Activated CD4-positive, CD25-positive, alpha-beta regulatory T cell (primary cell): ENCODE measurements at places on chromosomes 1 and 21.

DNA sequence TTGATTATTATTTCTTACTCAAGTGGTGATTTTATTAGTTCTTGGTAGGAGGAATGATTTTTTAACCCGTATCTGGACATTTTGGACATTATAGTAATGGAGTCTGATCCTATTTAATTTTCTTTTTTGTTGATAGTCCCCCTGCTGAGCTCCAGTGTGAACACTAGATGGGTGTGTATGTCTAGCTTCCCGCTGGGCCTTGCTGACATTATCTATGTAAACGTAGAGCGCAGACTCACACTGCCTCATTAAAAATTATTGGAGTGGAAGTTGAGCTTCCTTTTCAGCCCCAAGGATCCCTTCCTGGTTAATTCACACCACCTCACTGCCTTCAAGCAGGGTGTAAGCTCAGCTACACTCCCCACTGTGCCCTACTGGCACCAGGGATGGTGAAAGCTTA is 467.6 kb upstream of the PKN2 start:
- no peak for DNase-seq

- DNase-seq = no peak
Measured at GRCh38 chr1:39317910-39318633, 113.6 kb downstream of the MACF1 start.

DNA sequence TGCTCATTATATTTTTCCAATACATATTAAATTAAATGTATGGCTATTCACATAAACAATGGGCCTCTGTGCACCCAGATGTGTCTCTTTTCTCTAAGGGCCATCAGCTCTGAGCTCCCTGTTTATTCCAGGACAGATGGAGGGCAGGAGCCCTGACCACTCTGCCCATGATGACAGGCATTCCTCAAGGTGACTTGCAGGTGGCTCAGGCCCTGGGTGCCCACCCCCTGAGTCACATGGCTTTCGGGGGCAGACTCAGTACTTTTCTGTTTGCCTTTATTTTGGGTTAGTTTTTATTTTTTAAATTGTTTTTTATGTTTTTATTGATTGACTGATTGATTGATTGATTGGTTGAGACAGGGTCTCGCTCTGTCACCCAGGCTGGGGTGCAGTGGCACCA is 6.4 kb upstream of the LRP8 start:
- no peak for DNase-seq

GRCh38 chr1:166165661-166166328 is 1.0 kb downstream of the FAM78B start:
- no peak for DNase-seq

GRCh38 chr1:6960291-6960811 is 175.1 kb downstream of the CAMTA1 start:
- no peak for DNase-seq

DNA sequence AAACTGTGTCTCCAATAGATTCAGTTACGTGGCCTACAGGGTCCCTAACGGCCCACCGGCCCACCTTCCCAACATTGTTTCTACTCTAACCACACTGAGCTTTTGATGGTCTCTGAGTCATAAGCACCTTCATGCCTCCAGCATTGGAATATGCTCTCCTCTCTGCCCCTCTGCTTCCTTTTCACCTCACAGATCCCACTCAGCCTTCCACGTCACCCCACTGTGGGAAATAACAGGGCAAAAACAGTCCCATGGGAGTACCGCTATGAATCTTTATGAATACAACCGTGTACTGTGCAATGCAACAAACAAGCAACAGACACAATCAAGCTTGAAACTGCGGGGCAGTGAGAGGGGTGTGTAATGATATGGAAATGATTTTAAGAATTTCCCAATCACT is 5.3 kb upstream of the SARS1 start:
- DNase-seq = no peak

GRCh38 chr1:74811436-74812179 is 78.7 kb downstream of the TYW3 start:
- no peak for DNase-seq

DNA sequence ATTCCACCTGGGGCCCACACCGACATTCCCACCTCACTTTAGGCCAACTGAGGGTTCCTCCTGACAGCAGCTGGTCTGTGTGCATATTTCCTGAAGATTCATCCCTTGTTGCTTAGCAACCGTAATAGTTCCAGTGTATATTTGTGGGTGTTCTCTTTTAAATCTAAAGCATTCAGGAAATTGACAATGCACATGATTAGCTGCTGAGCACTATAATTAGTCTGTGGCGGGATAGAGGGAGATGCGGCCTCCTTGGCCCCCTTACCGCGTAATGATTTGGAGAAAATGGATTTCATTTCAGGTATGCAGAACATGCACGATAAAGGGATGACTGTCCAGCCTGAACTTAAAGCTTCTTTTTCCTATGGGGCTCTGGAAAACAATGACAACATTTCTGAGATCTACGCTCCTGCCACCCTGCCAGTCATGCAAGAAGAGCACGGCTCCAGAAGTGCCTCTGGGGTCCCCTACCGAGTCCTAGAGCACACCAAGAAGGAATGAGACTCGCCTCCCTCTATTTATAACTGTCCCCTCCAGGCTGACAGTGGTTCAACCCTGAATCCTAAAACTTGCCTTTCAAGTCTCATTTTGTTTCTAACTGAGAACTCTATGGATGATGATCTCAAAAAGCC is 33.8 kb upstream of the RCAN3 start:
- no peak for DNase-seq

GRCh38 chr1:11529763-11530730 is 51.1 kb downstream of the DISP3 start:
- DNase-seq = no peak

DNA sequence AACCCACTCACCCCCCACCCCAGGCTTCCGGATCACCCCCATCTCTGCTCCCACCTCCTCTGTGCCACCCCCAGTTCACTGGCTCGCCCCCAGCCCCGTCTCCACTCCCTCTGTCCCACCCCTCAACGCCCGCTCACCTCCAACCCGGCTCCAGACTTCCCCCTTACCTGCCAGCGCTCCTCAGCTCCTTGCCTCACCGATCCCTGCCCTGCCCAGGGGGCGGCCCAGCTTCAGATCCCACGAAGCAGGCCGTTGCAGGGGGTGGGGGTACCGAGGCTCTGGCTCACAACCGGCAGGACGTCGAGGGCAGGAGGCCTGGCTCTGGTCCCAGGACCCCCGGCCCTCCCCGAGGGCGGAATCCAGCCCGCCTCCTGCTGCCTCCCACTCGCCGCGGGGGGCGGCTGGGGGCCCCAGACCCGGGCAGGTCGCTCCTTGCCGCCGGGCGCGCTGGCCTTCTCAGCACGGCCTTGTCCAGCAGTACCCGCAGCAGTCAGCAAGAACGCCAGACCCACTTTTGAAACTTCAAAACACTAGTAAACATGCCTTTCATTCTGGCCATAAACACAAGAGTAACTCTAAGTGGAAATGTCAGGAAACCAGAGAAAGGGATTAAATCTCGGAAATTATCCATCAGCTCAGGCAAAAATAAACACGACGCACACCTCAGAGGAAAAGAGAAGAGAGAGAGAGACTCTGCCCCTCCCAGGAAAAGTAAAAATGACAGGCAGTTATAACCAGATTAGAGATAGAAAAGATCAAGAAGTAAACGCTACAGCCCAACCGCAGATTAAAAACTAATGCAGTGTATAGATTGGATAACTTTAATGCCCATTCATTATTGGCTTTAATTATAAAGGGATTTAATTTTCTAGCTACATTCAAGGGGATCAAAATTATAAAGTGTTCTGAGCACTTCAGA is 1.0 kb upstream of the FAM89A start:
- DNase-seq = no peak
